ENCODE measurements at places on chromosomes 12 and 14. TPM values are rescaled to one million over a fixed set of nuclear protein-coding genes. Genes with fewer than 3 reads are reported as not detected.

Gene PRICKLE1
- 13.7 TPM for total RNA-seq

Gene PTCSC3
- total RNA-seq, result not detected

Gene GPR84
- not detected for total RNA-seq

Gene TAS2R30
- total RNA-seq, result 8.9 TPM

Gene PLA2G1B
- not detected for total RNA-seq

Gene LHX5
- total RNA-seq, result not detected

Measured in smooth muscle cell of the umbilical artery (primary cell).